Fibroblast of skin of right quadriceps (primary cell): ENCODE measurements at places on chromosomes 3 and 15.

DNA sequence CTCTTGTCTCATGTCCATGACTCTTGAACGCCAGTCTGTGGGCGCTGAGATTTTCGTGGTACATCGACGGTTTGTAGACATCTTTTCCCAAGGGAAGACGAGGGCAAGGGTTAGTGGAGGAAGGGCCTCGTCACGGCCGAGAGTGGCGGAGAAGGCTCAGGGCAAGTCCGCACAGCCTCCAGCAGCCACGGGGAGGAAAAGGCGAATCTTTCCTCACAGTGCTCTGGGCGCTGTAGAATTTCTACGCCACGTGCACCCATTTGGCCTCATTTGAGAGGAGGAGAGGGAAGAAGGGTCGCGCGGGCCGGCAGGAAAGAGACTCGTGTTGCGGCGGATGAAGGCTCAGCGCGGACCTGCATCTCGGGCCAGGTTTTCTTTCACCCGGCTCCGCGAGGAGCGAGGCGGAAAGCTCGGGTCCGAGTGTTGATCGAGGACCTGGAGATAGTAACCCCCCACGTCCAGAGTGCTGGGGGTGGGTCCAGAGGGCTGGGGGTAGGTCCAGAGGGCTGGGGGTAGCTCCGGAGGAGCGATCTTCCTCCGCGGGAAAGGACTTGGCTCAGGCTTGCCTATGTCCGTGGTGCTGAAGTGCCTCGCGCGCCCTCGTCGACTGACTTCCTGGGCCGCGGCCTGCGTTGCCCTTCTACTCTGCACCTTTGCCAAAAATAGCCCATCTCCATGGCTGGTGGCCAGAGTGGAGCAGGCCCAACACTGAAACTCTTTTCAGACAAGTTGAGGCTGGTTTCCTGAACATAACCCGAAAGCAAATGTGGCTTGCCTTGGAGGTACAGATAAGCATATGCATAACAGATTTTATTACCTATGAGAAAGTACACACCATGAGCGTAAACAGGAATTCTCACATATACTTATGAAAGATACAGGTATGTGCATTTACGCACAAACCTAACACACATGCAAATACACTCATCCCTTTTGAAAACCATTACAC lies 1.1 kb downstream of the SLC35G2 start:
- DNase-seq, result peak; percentile 58

DNA sequence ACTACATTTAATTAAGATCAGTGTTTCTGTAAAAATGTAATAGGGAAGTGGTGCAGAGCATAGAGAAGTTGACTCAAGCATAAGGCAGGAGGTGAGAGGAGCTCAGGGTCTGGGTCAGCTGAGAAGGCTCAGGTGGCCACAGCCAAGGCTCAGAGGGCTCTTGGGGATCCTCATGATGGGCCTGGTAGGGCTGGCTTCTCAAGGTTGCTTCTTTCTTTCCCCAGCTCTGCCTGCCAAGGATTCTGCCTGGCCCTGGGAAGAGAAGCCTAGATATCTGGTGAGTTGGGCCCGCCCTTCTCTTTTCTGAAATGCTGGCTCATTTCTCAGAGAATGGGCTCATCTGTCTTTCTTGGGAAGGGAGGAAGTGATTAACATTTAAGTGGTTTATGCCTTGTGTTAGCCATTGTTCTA lies 6.5 kb downstream of the ZNF589 start:
- DNase-seq, result peak; percentile 64

DNA sequence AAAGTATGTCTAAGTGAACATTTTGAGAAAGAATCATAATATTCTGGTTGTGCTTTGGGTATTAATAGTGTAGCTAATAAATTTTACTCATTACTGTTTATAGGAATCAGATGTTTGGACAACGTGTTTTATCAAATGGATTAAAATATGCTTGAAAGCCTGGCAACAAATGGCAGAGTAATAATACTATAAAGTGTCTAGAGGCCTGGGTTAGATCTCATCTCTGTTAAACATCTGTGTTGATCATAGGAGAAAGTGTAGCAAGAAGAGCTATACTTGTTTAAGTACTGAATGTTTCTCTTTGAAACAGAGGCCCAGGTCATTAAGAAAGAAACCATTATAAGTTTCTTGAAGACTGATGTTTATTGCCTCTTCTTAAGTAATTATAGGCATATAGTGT lies 30.5 kb downstream of the VPS8 start:
- DNase-seq, result no peak

DNA sequence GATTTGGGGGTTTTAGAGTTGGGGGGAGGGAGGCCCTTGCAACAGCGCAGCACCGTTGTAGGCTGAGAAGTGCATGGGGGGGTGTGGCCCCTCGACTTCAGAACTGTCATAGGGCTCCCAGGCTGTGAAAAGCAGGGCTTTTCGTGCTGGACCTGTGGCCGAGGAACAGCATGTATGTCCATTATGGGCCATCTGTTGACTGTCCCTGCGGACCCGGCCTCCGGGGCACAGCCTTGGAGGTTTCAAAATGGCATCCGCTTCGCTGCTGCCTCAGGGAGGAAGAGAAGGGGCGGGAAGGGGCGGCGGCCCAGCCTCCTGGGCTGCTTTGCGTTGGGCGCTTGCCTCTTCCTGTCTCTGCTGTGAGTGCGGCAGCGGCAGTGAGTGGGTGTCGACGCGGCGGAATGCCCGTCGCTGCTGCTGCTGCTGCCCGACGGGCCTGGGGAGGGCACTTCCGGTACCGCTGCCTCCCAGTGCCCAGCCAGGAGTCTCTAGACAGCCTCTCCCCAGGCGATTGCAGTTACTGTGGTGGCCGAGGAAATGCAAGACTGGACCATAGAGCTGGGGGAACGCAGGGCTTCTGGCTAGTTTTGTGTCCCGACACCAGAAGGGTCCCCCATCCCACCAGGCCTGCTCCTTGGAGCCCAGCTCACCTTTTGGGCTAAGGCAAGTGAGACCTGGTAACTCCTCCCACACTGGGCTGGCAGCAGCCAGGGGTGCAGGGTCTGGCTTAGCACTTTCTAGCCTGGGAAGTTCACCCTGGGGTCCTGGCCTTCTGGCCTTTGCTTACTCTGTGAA lies 1.9 kb downstream of the GNAI2 start:
- peak; percentile 82 for DNase-seq

DNA sequence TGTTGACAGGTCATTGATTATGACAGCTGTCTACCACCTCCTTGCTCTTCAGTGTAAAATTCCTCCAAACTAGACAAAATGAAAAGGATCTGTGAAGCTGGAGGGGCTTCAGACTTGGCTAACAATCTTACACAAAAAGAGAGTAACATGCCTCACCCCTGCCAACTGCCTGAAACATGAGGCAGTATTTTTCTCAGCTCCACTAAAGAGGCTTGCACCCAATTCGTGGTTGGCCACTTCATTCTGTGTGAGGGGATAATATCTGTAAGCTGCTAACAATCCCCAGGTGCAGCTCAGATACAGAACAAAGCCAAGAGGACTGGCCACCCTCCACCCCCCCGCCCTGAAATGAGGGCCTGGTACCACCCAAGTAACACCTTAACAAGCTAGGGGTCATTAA lies 2.8 kb downstream of the MB21D2 start:
- DNase-seq, result no peak

- no peak for DNase-seq
Observed at GRCh38 chr15:45386974-45387373, 8.6 kb upstream of the GATM start.

DNA sequence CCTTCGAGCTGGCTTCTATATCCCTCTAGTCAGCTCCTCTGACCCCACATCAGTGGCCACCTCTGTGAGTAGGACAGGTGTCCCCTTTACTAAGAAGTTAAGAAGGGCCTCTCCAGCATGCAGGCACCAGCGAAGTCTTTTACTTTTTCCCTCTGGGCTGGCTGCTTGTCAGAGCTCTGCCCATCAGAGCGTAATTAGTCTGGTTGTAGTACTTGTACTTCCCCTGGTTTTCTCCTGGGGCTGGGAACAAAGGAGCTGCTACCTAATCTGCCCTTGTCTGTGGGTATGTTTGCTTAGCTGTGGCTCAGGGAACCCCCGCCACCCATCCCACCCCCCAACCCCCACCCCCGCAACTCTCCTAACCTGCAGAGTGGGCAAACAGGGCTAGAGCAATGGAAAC lies 27.4 kb upstream of the ALPK3 start:
- no peak for DNase-seq

- peak; percentile 60 for DNase-seq
Observed at GRCh38 chr3:149646181-149646766, 11.6 kb downstream of the WWTR1 start.

- DNase-seq, result peak; percentile 75
Observed at GRCh38 chr15:39756806-39757522, 25.7 kb downstream of the FSIP1 start.

DNA sequence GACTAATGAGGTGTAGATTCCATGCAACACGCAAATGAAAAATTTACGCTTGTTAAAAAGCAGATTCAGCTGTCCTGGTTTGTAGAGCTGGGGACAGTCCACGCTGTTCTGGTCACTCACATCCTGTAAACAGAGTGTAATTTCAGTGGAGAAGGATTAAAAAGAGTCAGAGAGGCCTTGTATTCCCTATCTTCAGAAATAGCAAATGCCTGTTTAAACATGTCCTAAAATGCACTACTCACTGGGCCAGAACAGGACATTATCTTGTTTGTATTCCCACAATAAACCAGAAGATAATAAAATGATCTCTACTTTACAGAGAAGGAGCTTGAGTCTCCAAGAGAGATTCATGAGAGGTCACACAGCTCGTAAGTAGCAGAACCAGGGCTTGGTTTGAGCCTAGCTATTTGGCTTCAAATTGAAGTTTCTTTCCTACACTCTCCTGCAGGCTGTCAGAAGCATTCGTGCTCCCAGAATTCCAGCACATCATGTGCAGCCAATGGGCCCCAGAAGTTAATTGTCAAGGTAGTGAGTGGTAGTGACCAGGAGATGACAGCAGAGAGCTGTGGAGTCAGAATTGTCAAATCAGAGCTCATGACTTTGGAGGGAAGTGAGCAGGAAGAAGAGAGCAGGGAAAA lies 242.5 kb downstream of the ATP8B4 start:
- no peak for DNase-seq

DNA sequence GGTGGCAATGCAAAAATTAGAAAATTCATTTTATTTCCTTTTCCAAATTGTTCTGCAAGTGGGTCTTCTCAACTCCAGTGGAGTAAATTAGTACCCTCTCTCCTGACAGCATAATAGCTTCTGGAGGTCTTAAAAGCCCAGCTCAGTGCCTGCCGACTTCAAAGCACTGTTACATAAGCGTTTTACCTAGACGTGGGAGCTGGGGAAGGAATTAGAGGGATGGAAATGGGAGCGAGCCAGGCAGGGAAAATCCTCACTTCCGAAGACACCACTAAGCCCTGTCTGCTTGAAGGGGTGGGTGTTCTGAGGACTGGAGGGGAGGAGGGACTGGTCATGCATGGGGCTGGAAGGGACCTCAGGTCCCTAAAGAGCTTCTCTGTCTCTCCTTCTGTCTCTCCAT lies 77.2 kb upstream of the SLC6A1 start:
- DNase-seq, result no peak

- DNase-seq, result no peak
Observed at GRCh38 chr3:39460677-39461076, 6.8 kb upstream of the MOBP start.

GRCh38 chr15:90757461-90757860 lies 40.3 kb downstream of the BLM start:
- no peak for DNase-seq

GRCh38 chr15:71051539-71051938 lies 63.7 kb upstream of the THSD4 start:
- DNase-seq, result peak; percentile 81

- DNase-seq, result peak; percentile 78
Observed at GRCh38 chr15:52261498-52262242, 33.9 kb downstream of the MYO5C start.

GRCh38 chr3:24096695-24097290 lies 151.7 kb downstream of the NR1D2 start:
- DNase-seq, result peak; percentile 20

- DNase-seq, result no peak
Observed at GRCh38 chr3:112871735-112872134, 25.1 kb upstream of the CD200R1L start.

DNA sequence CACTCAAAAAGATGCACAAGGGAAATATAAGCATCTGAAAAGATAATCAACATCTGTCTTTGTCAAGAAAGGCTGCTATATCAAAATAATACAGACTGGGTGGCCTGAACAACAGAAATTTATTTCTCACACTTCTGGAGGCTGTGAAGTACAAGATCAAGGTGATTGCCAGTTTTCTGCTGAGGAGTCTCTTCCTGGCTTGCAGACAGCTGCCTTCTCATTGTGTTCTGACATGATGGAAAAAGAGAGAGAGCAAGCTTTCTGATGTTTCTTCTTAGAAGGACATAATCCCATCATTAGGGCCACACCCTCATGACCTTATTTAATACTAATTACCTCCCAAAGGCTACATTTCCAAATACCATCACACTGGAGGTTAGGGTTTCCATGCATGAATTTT lies 1573.3 kb downstream of the SI start:
- DNase-seq, result no peak

GRCh38 chr3:93989241-93989640 lies 9.3 kb downstream of the ARL13B start:
- no peak for DNase-seq

DNA sequence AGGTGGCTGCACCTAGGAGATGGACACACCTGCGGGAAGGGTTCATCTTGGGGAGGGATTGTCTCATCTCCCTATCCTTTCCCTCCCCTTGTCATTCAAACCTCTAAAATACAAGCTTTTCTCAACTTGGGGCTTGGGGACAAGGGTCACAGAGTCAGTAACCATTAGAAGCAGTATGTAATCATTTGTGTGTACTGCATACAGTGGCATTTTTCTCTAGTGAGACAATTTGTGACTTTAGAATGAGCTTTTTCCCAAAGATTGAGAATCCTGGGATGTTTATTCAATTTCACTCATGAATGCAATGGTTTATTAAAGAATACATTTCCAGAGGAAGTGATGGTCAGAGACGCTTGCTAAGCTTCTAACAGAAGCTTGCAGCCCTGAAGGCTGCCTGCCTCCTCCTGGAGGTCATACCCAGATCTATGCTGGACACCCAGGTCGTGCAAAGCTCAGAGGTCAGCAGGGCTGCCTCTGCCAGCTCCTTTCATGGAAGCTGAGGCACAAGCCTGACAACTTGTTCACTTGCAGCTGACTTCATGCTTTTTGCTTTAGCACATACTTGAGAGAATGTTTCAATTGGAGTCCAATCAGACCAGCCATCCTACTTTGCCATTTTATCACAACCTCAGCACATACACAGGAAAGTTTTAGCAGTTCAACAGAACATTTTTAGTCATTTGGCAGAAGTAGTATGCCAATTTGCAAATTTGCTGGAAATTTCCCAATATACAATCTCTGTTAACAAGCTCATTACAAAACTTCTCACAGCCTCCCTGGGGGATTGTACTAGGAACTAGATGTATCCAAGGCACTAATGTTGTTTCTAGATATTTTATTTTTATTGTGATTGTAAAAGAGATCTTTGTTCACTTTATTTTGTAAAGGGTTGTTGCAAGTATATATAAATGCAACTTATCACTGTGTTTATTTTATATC lies 25.6 kb upstream of the ALDH1L1 start:
- no peak for DNase-seq

DNA sequence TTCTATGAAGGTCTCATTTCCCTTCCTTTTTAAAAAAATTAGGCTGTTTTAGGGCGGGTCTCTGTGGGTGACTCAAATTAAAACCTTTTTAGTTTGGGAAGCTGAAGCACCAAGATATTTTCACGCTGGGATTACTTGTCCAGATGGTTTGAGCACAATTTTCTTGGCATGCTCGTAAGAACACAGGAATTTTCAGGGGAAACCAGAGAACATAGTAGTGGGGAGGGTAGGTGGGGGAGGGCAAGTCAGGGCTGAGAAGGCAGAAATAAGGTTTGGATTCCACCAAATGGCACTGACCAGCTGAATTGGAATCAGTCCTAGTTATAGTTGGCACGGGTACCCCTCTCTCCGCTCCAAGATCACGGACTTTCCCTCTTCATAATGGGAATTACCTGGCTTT lies 97.3 kb upstream of the LRIG1 start:
- peak; percentile 90 for DNase-seq
